Naive thymus-derived CD4-positive, alpha-beta T cell (primary cell): ENCODE measurements at places on chromosomes 12 and 14. TPM values are rescaled to one million over a fixed set of nuclear protein-coding genes. Genes with fewer than 3 reads are reported as not detected.
A peak's percentile ranks its signal among the peaks of the same experiment; 100 is the strongest.

The GSC gene
- not detected for total RNA-seq

The DACT1 gene
- 15.0 TPM for total RNA-seq

The SELPLG gene
- 137 TPM for total RNA-seq

The MYH6 gene
- total RNA-seq = not detected

The TNFAIP2 gene
- total RNA-seq = 5.0 TPM

DNA sequence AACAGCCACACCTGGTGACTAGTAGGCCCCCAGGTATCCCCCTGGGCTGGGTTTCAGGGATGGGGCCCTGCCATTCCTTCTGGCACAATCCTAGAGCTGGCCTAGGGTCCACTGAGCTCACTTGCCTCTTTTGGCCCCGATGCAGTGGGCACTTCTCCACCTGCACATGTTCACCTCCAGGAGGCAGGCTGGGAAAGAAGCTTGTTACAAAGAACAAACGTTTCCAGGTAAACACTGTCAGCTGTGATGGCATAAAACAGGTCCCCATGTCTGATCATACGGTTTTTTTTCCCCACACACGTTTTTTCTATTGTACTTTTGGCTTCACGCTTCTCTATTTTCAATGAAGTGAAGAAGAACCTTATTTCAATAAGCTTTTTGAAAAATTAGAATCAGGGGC is 15.8 kb upstream of the HVCN1 start:
- H3K27ac ChIP-seq = no peak overlapping the region
- no peaks in the 10 kb centered on the region for H3K27me3 ChIP-seq
- H3K4me3 ChIP-seq = no peak overlapping the region
- H3K36me3 ChIP-seq = no peaks in the 10 kb centered on the region

GRCh38 chr12:19652386-19652785 is 213.1 kb downstream of the AEBP2 start:
- no peaks in the 10 kb centered on the region for H3K4me1 ChIP-seq
- DNase-seq = no peak
- no peaks in the 10 kb centered on the region for H3K27me3 ChIP-seq
- H3K36me3 ChIP-seq = no peaks in the 10 kb centered on the region
- H3K4me3 ChIP-seq = no peak overlapping the region

DNA sequence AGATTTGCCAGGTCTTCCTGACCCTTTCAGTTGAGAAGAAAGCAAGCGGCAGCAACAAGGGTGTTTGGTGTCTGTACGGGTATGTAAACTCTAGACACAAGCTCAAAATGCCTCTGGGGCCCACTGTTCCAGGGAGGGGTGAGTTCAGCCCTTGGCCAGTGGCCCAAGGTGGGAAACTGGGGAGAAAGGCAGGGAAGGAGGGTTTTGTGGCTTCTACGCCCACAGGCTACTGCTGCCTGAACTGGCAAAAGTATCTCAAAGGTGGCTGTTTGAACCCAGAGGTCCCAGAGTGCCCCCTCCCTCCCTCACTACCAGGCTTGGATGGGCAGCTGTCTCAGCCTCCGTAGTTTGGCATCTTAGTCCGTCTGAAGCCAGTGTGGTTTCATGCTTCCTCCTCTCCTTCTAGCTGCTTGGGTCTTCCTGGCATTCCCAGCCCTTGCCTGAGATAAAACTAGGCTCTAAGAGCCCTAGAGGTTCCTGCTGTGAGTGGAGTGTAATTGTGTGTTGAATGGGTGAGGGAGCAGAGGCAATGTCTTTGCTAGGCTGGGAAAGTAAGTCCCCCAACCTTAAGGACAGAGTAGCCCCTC is 5.5 kb downstream of the HOXC5 start:
- no peak overlapping the region for H3K4me3 ChIP-seq
- H3K27me3 ChIP-seq = peaks cover 4% of the 10 kb centered on the region
- no peak for DNase-seq
- H3K27ac ChIP-seq = no peak overlapping the region

- no peak overlapping the region for H3K27ac ChIP-seq
- no peak for DNase-seq
- H3K36me3 ChIP-seq = no peaks in the 10 kb centered on the region
- H3K4me1 ChIP-seq = no peaks in the 10 kb centered on the region
Measured at GRCh38 chr14:73383356-73383755, 75.0 kb downstream of the NUMB start.

DNA sequence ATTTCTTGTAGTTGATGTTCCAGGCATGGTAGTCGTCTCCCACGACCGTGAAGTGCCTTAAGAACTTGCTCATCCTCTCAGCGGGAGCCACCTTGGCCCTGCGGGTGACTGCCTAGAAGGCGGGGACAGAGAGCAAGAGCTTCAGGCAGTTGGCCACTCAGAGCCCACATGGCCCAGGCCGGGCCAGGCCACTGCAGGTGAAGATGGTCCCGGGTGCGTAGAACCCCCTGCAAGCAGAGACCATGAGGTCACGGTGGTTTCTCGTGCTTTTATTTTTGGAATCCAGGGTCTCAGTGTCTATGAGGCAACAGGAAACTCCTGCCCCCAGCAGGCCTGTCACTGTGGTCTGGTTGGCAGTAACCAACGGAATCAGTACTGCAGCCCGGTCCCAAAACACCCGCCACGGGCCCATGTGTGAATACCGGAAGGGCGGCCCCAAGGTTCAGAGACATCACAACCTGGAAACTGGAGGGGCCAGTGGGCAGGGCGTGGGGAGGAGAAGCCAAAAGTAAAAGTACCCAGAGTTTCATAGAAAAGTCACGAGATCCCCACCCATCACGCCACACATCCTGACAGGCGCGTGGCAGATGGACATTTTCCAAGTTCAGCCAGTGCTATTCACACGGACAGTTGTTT is 27.5 kb downstream of the HVCN1 start:
- DNase-seq = no peak
- H3K4me3 ChIP-seq = peak overlapping the region; percentile 14
- peaks cover under 1% of the 10 kb centered on the region for H3K36me3 ChIP-seq
- no peaks in the 10 kb centered on the region for H3K27me3 ChIP-seq
- peaks cover 14% of the 10 kb centered on the region for H3K4me1 ChIP-seq

DNA sequence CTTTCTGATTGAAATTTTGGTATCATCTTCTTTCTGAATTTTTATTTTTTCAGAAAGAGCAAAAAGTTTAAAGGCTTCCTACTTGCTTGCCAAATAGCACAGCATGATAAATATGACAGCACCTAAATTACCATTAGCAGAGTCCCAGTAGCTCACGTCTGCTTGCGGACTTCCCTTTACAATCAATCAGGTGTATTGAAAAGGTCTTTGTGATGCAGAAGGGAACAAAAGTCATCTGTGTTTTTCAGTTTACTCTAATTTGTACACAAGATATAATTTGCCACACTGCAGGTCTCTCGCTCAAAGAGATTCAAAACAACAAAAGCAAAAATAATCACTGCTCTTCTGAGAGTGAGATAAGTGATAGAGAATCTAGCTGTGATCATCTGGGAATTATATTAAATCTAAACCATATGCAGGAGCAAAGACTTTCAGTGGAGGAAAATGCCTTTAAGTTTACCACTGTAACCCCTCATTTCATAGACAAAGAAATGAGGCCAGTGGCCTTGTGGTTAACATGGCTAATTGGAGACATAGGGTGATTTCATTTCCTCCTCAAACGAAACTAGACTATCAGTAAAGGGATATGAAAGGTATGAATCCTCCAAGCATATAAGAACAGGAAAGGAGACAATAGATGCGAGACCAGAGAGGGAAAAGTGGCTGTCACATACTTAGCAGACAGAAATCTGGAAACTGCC is 240.8 kb upstream of the TMPO start:
- H3K4me3 ChIP-seq = no peak overlapping the region
- H3K4me1 ChIP-seq = no peaks in the 10 kb centered on the region
- DNase-seq = no peak
- H3K27me3 ChIP-seq = no peaks in the 10 kb centered on the region

- DNase-seq = no peak
- H3K27ac ChIP-seq = no peak overlapping the region
- H3K4me3 ChIP-seq = no peak overlapping the region
- no peaks in the 10 kb centered on the region for H3K27me3 ChIP-seq
- no peaks in the 10 kb centered on the region for H3K4me1 ChIP-seq
- no peaks in the 10 kb centered on the region for H3K36me3 ChIP-seq
Measured at GRCh38 chr14:24475261-24475660, 32.7 kb upstream of the SDR39U1 start.
